ENCODE measurements at places on chromosomes 1 and 21.

- no peak for DNase-seq
Observed at GRCh38 chr1:234849832-234850231, 239.9 kb upstream of the IRF2BP2 start.

DNA sequence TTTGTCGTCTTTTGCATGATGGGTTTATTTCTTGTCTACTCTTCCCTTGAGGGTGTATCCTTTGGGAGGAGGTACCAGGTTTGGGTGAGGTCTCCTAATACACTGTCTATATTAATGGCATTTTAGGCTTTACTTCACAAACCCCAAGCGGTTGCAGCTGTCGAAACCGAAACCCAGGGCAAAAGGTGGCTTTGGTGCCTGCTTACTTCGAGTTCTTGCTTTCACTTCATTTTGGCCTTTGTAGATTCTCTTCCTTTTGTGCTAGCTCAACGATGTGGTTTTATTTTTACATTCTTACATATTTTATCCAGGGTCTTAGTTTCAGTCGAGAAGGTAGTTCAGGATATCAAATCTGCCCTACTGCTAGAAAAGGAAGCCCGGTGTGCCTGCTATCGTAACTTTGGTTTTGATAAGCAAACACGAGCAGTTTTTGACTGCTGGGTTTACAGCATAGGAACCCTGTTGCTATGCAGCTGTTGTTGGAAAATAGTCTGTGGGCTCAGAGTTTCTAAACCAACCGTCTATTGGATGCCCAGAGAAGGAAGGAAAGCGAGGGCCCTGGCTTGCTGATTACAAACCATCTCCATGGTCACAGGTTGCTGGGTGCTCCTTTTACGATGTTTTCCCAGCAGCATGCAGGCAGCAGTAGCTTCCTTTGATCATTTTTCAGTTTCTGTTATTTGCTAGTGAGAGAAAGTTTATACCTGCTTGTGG is 9.8 kb upstream of the TSPAN2 start:
- no peak for DNase-seq

GRCh38 chr1:240092301-240093119 is 827 bp downstream of the FMN2 start:
- DNase-seq: no peak

GRCh38 chr1:153394391-153394790 is 3.5 kb upstream of the S100A8 start:
- DNase-seq: no peak

GRCh38 chr1:79982211-79982610 is 975.7 kb upstream of the ADGRL4 start:
- no peak for DNase-seq

DNA sequence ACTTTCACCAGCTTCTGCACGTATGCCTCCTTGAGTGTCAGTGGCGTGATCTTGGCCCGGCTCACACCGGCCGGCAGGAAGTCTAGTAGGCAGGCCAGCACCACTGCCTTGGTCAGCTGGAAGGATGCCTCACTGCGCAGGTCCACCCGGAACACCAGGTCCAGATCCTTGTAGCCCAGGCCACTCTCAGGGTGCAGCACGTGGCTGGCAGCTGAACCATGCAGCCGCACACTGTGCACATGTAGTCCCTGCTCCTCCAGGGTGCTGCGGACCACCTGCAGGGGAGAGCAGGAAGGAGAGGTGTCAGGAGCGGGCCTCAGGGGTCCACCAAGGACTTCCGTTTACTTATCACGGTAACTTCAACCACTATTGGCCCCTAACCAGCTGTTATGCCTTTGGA is 6.0 kb downstream of the TENT5B start:
- DNase-seq: no peak

DNA sequence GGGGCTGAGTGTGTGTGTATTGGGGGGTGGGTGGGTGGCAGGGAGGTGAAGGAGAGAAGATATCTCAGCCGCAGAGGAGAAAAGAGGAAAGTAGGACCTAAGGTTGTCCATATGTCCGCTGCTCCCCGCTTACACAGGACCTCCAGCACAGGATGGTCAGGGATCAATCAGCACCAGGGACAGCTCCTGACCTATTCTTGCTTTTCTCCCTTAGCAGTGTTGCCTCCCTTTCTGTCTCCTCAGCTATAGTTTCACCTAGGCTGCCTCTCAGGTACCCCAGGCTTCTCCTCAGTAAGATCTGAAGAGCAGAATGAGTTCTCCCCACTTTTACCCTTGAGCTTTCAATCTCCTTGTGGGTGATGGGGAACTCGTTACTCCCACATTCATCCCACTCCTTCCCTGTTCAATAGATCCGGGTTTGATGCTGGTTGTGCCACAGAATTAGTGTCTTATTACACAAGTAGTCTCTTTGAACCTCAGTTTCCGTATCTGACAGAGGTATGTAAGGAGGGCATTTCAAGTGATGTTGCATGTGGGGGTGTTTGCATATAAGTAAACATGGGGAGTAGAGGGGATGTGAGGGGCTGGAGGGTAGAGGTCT is 1.4 kb upstream of the DPH2 start:
- DNase-seq: no peak

DNA sequence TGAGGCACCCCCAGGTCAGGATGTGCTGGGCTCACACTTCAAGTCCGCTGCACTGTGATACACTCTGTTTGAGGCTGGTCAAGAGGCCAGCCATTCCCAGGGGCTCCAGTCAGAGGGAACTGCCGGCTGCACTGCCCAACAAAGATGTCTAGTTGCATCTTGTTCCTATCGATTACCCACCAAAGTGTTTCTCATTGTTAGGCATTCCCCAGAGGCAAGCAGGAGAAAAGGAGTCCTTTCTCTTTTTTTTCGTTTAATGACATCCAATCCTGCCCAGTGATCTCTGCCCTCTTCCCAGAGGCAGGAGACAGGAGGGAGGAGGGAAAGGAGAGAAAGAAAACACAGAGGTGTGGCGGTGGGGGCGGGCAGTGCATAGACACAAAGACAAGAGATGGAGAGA is 150.4 kb downstream of the OMA1 start:
- no peak for DNase-seq

- DNase-seq: no peak
Observed at GRCh38 chr1:3821447-3821846, 25.1 kb upstream of the LRRC47 start.

GRCh38 chr1:3910857-3911845 is 11.1 kb upstream of the C1orf174 start:
- DNase-seq: peak; percentile 61

- DNase-seq: no peak
Observed at GRCh38 chr1:117036018-117036461, 24.1 kb upstream of the TTF2 start.

DNA sequence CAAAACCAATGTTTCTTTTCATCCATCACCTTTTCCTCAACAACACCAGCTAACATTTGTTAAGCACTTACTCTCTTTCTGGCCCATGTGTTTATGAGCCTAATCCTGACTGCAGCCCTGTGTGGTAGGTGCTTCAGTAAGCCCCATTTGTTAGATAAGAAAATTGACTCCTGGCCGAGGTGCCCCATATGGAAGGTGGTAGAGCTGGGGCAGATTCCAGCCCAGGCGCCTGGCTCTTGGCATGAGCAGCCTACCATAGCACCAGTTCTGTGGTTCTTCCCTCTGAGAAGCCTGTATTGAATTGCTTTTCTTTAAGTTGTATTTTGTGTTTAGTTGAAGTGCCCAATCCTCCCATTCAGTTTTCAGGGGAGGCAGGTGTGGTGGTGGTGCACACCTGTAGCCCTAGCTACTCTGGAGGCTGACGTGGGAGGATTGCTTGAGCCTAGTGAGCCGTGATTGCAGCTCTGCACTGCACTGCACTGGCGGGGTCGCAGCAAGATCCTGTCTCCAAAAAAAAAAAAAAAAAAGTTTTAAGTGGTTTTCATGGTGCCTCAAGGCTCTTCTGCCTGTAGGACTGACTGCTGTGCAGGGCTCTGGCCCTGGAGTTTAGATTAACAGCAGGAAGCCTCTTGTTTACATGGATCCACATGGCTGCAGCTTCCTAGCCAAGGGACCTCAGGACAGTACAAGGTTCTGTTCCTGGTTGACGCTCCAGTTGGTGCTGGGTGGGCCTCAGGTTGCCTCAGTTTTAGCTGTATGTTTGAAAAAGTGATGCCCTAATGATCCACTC is 125.9 kb downstream of the MRPS6 start:
- no peak for DNase-seq
